Mesenteric fat pad (tissue), 1 donor: ENCODE measurements at places on chromosomes 16 and 17.
A peak's percentile ranks its signal among the peaks of the same experiment; 100 is the strongest.

GRCh38 chr16:16982614-16983013, 488.1 kb downstream of the XYLT1 start:
- DNase-seq: no peak

GRCh38 chr16:57226701-57227621, 18.1 kb upstream of the ARL2BP start:
- no peak for DNase-seq

- DNase-seq: no peak
Observed at GRCh38 chr16:65200156-65200773, 78.4 kb upstream of the CDH11 start.

DNA sequence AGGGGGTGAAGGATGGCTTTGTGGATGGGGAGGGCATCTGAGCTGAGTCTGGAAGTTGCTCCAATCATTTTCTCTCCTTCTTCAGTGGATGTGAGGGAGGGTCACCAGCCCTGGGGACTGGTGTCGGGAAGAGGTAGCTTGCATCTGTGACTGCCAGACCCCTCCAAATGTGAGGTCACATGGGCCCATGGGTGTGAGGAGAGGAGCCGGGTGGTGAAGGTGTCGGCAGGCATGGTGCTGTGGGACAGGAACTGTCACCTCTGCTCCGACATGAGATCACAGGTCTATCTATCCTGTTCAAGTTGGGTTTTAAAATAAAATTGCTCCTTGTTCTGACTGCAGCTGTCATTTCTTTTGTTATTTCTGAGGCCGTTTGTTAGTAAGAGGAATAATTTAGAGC, 351.1 kb downstream of the CPPED1 start:
- DNase-seq: peak; percentile 20

GRCh38 chr16:47567321-47567720, 106.2 kb downstream of the PHKB start:
- DNase-seq: no peak

DNA sequence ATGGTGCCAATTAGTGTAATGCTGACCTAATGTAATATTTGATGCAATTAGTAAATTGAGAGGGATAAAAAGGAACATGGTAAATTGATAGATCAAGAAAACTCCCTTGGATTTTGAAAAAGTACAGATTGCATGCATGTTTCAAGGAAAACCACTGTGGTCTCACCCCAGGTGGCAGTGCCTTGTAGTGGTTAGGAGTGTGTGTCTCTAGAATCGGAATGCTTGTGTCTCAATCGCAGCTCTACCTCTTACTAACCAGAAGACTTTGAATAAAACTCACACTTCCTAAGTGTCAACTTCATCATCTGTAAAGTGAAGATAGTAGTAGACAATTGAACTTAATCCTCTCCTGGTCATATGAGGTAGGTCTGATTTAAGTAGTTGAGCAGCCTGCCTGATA, 128.9 kb upstream of the GOT2 start:
- no peak for DNase-seq

- DNase-seq: no peak
Observed at GRCh38 chr16:65617421-65617820, 495.6 kb upstream of the CDH11 start.
